NCI-H1092 (cell line): ENCODE measurements at places on chromosomes 2 and 18.

DNA sequence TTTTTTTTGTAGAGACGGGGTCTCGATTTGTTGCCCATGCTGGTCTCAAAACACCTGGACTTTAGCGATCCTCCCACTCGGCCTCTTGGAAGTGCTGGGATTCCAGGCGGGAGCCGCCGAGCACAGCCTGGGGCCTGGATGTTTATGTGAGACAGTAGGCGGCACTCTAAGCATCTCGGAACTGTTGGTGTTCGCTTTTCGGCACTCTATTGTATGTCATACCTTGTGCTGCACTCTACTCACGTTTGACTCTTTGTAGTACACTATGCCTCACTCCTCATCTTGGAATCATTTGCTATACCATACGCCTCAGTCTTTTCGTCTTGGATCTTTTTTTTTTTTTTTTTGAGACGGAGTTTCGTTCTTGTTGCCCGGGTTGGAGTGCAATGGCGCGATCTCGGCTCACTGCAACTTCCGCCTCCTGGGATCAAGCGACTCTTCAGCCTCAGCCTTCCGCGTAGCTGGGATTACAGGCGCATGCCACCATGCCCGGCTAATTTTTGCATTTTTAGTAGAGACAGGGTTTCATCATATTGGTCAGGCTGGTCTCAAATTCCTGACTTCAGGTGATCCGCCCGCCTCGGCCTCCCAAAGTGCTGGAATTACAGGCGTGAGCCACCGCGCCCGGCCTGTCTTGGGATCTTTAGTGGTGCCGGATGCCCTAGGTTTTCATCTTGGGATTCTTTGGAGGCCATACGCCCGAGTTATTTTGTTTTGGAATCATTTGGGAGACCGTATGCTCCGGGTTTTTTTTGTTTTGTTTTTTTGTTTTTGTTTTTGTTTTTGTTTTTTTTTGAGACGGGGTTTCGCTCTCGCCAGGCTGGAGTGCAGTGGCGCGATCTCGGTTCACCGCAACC is 24.2 kb upstream of the ZDBF2 start:
- DNase-seq, result no peak

DNA sequence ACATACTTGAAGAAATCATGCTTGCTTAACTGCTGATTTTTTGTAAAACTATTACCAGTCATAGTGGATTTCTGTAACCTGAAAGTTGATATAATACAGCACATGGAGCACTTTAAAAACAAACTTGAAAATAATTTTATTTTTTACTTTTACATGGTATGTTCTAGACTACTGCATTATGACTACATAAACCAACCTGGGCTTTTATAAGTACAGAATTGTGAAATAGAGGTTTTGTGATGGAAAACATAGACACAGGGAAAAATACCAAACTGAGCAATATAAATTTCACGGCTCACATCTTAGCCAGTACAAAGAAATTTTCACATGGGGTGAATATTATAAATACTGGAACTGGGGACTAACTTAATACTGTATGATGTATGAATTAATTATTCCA is 59.3 kb upstream of the CTIF start:
- DNase-seq, result no peak

GRCh38 chr2:239629926-239630617 is 229.3 kb upstream of the HDAC4 start:
- no peak for DNase-seq

DNA sequence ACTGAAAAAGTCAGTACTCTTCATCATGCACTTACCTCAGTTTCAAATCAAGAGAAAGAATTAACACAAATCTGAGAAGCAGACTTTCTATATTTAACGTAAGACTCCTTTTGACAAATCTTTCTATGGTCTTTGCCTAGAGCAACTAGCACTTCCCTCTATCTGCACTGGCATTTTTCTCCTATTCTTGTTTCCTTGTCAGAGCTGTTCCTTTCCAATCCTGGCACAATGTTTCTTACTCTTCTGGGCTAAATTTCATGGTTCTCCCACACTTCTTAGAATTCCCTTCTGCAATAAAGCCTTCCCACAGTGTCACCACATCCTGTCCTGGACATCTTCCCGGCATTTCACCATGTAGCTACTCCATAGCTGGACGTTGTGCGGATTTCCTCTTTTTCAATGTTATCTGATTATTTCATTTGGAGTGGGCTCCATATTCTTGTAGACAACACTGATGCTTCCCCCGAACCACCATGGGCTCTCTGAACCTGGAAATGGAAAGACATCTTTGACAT is 144.7 kb upstream of the CTNNA2 start:
- no peak for DNase-seq
